Amygdala (tissue), 56 donors: ENCODE measurements at places on chromosomes 3 and 15.

GRCh38 chr3:151262871-151263525 is 15.3 kb downstream of the P2RY14 start:
- DNase-seq = no peak

DNA sequence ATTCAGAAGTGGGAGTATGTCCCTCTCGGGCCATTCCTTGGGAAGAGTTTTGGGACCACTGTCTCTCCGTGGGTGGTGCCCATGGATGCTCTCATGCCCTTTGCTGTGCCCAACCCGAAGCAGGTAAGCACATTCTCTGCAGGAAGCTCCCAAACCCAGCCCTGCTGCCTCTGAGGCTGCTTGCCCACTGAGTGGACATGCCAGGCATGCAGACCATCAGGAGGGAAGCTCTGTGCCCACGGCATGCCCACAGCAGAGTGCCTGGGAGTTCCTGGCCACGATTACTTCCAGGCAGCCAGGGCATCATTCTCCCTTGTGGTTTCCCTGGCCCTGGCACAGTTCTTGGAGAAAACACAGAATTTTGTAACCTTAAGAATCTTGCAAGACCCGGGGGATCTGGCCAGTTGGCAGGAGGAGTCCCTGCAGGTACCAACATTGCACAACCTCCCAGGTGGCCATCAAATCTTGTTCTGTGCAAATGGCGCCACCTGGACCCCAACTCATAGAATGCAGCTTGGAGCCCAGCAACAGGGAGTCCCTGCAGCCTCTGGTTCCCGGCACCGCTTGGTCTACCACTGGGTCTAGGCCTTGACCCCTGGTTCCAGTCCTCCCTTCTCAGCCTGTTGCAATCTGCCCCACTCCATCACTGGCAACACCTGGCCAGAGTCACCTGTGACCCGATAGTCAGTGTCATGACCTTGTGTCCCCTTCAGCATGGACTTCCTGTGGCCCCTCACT is 20.4 kb downstream of the FAH start:
- DNase-seq = peak; percentile 30

GRCh38 chr3:11510001-11510340 is 133.7 kb downstream of the VGLL4 start:
- DNase-seq = no peak

GRCh38 chr3:170410428-170411029 is 8.1 kb upstream of the CLDN11 start:
- DNase-seq = no peak

GRCh38 chr15:49855917-49856637 is 235.2 kb downstream of the DTWD1 start:
- no peak for DNase-seq

DNA sequence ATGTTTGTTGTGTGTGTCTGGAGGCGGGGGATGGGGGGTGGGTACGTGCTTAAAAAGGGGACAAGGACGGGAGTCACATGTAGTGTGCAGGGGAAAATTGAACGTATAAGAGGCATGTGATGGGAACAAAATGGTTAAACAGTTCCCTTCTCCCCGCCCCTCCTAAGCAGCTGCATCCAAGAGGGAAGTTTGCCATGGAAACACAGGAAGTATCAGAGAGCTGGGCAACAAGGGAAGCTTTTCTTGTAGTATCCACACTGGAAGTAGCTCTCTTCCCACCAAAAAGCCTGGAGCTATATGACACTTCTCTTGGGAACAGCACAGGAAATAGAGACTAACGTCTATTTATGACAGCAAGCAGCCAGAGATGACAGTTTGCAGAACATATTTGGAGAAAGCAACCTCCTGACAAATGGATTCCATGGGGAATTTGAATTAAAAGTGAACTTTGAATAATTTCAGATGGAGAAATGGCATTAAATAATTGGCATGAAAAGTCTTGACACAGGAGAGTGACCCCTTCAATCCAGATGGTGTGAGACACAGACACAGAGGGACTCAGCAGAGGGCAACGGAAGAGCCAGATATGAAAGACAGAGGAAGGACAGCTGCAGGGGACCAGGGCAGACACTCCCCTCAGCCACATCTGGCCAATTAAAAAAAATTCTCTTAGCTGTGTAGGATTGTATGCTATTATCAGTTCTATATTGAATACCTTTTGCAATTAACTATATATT is 294.2 kb upstream of the TBL1XR1 start:
- DNase-seq = peak; percentile 19

- peak; percentile 44 for DNase-seq
These were observed 48.3 kb upstream of the ATP2B2 start for GRCh38 chr3:10553591-10554235.

DNA sequence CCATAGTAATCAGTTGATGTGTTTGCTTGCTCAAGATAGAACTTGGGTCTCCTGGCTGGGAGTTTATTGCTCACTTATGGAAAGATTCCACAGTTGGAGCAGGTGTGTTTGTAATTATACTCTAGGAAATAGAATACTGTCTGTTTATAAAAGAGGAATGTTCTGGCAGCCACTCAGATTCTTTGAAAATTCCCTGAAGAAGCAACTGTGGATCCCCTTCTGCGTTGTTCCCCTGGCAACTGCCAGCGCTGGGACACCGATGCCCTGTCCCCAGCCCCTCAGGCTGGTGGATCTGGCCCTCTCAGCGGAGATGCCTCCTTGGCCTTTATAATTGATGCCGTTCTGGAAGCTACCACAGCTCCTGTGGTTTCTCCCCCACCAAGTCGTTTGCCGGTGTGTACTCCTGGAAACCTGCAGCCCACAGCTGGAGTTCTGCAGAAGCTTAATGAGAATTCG is 225.9 kb downstream of the ITPR1 start:
- no peak for DNase-seq

DNA sequence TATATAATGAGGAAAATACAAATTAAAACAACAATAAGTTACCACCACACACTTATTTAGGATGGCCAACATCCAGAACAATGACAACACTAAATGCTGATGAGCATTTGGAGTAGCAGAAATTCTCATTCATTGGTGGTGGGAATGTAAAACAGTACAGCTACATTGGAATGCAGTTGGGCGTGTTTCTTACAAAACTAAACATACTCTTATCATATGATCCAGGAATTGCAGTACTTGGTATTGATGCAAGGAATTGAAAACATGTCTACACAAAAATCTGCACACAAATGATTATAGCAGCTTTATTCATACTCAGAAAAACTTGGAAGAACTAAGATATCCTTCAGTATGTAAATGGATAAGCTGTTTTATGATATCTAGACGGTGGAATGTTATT is 594.2 kb downstream of the ZBBX start:
- no peak for DNase-seq

- no peak for DNase-seq
These were observed 15.6 kb downstream of the MTHFS start for GRCh38 chr15:79881254-79881653.

- no peak for DNase-seq
These were observed 88.3 kb upstream of the COL8A1 start for GRCh38 chr3:99549957-99550603.

DNA sequence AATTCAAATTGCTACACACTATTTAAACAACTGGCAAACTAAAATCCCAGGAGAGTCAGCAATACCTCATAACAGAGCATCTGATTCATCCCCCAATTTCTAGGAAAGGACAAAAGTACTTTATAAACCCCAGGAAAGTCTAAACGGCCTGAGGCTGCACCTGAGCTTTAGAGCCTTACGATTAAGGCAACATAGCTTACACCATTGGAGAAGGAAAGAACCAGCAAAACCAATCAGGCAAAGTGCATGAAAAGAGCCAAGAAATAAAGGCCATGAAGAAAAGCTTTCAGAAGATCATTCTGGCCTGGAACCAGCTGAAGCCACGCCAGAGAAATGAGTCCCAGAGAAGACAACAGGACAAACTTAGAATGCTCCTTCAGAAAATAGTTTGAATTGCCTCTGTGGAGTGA is 48.1 kb downstream of the PTPN9 start:
- no peak for DNase-seq

DNA sequence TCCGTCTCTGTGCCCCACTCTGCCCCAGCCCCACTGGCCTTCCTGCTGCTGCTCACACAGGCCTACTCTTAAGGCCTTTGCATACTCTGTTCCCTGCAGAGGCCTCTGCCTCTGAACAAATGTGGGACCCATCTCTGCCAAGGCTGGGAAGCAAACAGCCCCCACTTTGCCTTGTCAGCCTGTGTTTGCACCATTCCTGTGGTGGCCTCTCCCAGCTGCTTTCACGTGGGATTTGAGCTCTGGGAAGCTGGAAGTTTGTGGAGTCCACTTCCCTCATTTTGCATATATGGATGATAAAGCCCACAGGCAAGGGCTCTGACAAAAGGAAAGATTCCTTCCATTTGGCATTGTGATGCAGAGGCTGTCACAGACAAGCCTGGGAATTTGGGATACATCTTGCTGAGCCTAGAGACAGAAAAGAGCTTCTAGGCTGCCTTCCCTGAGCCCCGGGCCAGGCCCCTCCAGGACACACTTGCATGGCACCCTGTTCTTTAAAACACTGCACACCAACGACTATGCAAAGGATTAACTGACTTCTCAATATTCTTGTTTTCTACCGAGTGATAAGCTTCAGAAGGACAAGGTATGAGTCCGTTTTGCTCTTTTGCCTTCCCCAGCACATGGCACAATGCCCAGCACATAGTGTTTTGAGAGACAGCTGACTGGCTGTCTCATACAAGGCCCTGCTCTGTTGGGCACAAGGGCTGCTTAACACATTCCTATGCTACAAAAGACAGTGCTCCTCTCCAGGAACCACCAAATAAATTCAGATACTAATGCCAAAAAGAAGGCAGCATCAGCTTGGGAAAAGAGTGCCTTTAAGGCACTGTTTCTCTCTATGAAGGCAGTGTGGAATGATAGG is 120.7 kb upstream of the TOPAZ1 start:
- no peak for DNase-seq

DNA sequence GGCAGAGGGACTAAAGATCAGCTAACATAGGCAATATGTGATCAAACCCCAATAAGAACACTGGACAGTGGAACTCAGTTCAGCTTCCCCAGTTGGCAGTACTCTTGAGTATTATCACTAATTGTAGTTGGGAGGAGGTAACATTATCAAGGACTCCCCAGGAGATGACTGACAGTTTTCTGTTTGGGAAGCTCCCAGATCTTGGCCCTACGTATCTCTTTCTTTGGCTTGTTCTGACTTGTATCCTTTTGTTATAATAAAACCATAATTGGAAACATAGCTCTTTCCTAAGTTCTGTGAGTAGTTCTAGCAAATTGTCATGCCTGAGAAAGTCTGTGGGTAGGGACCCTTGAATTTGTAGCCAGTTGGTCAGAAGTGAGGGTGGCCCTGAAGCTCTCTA is 316.4 kb downstream of the ZNF621 start:
- DNase-seq = no peak

DNA sequence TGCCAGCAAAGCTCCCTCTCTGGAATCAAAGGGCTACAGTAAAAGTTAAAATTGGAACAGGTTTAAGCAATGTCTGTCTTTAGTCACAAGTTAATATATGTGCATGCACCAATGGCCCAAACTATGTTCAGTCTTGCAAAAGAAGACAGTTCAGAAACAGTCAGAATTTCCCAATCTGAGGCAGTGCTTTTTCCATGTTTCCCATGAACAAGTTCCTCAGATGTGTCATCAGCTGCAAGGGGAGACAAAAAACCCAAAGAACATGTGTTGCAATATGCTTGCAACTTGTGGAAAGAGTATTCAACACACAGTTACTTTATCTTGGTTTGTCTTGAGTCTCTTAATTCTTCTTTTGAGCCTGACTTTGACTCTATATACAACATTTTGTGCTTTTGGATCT is 148.4 kb downstream of the USP13 start:
- no peak for DNase-seq

DNA sequence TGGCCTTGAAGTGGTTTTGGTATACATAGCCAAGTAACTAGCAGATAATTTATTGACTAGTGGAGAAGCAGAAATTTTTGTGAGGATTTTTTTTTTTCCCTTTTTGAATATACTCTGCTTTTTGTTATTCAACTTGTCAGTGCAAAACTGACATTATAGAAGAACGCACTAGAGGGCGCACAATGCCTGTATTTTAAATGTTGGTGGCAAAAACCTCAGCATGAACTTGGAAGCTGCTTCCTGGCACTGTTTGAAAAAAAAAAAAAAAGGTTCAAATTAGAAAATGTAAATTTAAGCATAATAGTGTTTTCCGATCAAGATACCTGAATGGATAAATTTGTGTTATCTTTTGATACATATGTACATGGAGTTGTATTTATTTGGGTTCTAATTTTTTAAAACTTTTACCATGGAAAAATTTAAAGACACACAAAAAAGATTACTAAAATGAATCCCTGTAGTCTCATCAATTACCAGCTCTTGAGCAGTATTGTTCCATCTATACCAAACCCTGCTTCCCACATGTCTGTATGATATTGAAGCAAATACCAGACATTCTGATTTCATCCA is 56.0 kb downstream of the SLC25A26 start:
- DNase-seq = peak; percentile 17

DNA sequence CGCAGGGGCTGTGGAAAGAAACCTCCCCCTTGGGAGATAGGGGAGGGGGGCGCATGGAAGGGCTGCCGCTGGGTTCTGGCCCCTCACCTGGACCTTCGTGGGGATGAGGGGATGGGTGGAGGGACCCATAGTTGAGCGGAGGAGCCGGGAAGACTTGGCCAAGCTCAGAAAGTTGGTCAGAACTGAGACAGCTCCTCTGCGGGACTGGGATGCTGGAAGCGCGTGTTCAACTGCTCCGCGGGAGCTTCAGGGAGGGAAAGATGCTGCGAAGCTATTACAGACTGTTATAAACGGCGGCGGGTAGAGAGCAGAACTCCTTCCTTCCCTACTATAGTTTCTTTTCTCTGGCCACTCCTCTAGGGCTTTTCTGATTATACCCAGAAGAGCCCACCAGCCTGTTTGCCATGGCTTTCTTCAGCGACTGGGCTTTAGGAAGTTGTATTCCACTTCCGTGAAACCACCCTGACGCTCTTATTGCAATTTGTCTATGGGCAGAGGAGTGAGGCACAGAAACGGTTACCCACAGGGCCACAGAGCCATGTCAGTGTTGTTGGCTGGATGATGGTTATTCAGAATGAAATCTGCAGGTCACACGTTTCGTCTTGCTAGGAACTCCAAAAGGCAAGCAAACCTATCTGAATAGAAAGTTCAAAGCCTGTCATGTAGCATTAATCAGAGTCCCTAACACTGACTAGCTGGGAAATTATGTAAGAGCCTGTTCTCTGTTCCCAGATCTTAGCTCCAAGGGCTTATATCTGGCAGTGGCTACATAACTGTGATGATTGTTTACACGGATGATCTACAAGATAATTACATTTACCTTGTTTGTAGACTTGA is 1.1 kb downstream of the SYNPR start:
- no peak for DNase-seq

DNA sequence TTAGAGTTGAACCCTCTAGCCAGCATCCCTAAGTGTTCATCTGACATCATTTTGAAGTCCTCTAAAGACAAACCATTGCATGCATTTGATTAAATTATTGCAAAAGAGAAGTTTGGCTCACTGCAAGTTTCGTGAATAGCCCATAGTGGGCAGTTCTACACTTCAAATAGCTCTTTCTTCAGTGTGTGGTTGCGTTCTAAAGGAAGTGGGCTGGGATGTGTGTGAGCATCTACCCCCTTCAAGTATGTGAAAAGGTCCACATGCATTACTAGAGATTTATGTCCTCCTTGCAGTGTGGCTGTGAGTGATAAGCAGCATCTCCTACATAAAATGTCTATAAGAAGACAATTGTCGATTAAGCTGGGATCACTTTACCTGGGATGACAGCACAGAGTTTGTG is 54.6 kb downstream of the SST start:
- no peak for DNase-seq
